ENCODE measurements at places on chromosomes 2 and 18.

DNA sequence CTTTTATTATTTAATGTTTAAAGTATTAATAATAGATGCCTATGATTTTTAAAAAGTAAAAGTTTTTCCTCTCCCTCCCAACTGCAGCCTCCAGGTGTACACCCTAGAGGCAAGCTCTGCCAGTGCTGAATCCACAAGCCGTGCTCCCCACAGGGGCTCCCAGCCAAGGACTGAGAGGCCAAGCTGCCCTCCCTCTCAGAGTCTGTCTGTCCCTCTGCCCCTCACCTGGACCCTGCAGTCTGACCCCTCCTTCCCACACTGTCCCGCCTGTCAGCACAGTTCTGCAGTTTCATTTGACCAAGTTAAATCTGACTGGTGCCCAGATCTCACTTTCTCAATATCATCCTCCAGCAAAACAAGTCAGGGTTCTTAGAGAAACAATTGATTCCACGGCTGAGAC, 14.8 kb upstream of the PROC start:
- DNase-seq, result no peak

GRCh38 chr2:32895424-32895823, 51.3 kb upstream of the LTBP1 start:
- DNase-seq, result no peak

DNA sequence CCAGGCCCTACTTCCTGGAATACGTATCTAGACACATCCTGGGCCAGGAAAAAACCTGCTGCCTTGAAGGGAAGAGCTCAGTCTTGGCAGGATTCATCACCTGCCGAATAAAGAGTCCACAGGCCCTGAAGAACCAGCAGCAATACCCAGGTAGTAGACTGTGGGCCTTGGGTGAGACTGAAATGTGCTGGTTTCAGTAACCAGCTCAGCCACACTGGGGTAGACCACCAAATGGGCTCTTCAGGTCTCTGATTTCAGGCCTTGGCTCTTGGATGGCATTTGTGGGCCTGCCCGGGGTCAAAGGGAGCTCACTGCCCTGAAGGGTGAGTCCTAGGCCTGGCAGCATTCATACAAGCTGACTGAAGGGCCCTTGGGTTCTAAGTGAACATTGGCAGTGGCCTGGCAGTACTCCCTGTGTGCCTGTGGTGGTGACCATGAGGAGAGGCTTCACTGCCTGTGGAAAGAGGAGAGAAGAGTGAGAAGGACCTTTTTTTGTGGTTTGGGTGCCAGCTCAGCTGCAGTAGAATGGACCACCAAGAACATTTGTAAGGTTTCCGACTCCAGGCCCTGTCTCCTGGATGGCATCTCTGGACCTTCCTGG, 175.1 kb downstream of the ANKRD30B start:
- DNase-seq, result no peak

DNA sequence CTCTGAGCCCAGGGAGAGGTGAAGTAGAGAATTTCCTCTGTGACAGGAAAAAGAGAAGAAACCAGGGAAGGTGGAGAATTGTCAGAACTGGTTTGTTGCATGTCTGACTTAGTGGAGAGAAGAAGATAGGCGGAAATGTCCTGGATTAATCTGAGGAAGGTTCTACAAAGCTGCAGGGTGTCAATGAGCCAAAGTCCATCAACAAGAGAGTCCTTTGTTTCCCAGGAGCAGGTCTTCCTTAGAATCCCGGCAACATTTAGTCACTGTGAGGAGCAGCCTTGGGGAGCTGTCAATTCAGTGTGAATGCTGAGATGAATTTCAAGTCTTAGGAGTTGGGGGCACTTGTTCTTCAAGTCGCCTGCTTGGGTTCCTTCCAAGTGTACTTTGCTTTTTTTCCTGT, 88.4 kb upstream of the CELF4 start:
- no peak for DNase-seq

GRCh38 chr2:45786030-45786835, 134.8 kb downstream of the PRKCE start:
- no peak for DNase-seq

DNA sequence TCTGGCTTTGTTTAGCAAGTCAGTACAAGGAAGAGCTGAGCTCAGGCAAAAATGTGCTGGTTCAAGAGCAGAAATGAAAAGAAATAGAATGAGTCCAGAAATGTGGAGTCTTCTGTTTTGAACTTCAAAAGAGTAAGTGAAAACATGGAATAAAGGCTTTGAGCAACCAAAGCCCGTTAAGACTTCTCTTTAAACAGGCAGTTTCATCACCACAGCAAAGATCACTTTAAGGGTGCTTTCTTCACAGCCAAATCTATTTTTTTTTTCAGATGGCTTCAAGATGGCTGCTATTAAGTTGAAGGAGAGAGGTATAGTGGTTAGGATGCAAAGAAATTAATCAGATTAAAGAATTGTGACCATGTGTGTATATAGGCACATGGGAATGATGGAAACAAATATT, 2.0 kb upstream of the CHRNA1 start:
- DNase-seq, result no peak

- DNase-seq, result no peak
Measured at GRCh38 chr18:23354625-23355024, 98.5 kb upstream of the RIOK3 start.

GRCh38 chr2:20450201-20450999, 3.5 kb downstream of the RHOB start:
- no peak for DNase-seq

GRCh38 chr2:14826518-14826917, 194.0 kb downstream of the LRATD1 start:
- DNase-seq, result no peak

DNA sequence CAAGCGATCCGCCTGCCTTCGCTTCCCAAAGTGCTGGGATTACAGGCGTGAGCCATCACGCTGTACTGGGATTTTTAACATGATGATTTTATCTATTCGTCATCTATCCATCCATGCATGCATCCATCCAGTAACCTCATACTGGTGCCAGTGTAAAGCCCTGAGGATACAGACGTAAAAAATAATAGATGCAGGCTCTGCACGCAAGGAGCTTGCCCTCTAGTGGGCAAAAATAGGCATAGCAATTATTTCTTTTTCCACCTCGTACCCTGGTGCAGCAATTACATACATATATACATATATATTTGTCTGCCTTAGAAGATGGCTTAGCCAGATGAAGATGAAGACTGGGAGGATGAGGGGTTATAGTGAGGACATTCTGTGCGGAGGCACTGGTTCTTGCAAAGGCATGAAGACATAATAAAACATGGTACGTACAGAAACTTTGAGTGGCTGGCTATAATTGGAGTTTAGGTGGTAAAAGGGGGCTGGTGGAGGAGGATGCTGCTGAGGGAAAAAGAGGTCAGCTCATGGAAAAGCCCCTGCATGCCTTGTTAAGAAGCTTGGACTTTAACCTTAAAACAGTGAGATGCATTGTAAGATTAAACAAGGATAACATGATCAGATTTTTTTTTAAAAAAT, 19.6 kb upstream of the RPIA start:
- DNase-seq, result no peak

- DNase-seq, result no peak
Measured at GRCh38 chr2:224156436-224156835, 117.3 kb upstream of the SERPINE2 start.

DNA sequence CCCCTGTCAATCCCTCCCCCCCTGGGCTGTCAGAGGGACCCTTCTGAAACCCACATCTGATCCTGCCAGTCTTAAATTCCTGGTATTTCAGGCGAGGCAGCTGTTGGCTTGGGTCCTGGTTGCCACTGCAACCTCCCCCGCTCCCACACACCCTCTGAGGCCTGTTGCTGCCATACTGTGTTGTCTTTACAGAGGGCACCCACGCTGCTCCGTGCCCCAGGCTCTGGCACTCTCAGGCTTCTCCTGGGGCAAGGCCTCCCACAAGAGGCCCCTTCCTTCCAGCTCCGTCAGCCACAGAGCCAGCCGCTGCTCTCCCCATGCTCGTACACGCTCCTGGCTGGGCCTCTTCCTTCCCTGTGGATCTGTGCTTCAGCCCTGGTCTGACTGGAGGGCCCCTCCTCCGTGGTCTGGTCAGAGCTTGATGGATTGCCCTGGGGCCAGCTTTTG, 8.6 kb downstream of the CABLES1 start:
- no peak for DNase-seq

GRCh38 chr2:80380736-80381135, 76.2 kb upstream of the LRRTM1 start:
- DNase-seq, result no peak

DNA sequence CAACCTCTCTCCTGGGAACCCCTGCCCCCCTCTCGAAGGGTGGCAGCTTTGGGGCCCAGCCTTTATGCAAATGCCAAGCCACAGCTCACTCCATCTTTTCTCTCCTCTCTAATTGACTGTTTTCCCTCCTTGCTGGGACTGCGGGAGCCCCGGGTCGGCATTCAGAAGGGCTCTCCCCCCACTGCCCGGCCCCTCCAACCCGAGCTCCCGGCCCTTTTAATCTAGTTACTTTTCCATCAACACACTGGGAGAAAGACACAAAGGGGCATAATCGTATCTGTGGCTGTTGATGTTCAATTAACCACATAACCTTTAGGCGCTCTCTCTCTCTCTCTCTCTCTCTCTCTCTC, 95.4 kb downstream of the INHBB start:
- no peak for DNase-seq

DNA sequence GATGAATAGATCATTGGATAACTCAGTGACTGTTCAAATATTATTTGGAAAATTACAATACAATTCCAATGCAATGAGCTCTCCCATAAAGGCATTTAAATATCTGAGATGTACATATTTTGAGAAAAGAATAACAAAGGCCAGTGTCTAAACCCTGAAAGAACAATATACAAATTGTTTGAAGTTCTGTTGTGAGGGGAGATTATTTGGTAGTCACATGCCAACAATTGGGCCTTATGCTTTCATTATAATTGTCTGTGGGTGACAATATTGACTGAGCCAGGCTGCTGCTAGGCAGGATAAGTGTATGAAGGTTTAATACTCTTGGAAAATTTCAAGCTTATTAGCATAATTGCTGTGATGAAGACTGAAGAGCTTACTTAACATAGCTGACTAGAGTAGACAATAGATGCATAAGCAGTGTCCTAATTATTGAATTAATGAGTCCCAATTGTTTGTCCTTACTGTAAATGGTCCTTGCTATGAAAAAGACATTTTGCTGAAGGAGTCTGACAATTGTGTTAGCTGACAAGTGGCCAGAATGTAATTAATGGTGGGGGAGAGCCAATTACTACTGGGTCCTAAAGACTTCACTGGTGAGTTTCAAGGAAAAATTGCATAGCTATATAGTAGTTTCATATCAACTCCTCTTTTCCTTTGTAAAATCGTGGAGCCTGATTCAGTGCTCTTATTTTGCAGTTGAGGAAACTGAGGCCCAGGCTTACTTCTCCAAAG, 5.0 kb upstream of the SMAD2 start:
- DNase-seq, result no peak
